ENCODE measurements at places on chromosomes 1 and 21.

GRCh38 chr1:202405928-202406327 is 57.4 kb downstream of the PPP1R12B start:
- DNase-seq: no peak

DNA sequence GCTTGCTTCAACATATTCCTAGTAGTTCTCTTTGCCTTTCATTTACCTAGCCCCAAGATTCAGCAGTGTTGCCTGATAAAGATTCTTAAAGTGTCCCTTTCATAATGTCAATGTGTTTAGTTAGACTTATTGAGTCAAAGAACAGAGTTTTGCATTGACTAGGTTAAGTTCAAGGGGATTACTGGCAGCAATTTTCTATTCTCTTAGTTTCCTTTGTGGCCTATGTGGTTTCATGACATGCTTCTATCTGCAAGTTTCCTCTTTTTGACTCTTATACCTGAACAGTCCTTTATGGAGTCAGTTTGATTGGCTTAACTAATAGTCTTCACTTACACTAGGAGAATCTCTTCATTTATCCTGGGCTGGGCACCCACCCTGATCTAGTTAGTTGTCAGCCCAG is 151.3 kb downstream of the ADGRL4 start:
- DNase-seq: peak; percentile 65

DNA sequence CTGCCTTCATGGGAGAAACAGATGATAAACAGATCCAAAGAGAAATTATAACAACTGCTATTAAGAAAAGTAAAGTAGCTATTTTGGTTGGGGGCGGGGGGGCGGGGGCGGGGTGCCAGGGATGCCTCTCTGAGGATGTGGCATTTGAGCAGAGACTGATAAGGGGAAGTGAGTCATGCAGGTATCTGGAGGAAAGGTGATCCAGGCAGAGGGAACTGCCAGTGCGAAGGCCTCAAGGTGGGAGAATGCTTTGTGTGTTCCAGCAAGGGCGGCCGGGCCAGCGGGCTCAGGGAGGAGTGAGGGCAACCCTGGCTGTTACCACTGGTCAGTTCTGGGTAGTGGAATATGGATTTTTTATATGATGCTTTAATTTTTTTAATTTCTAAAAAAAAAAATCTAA is 7.0 kb upstream of the TNFRSF1B start:
- no peak for DNase-seq

- DNase-seq: no peak
Observed at GRCh38 chr1:9688599-9688998, 37.1 kb downstream of the PIK3CD start.

- peak; percentile 81 for DNase-seq
Observed at GRCh38 chr21:39004634-39005501, 178.4 kb downstream of the PSMG1 start.

- DNase-seq: peak; percentile 63
Observed at GRCh38 chr1:170126696-170127095, 19.1 kb upstream of the NTMT2 start.

- DNase-seq: no peak
Observed at GRCh38 chr21:35258521-35258920, 209.4 kb upstream of the RUNX1 start.

GRCh38 chr1:202135221-202135721 is 9.3 kb downstream of the ARL8A start:
- DNase-seq: peak; percentile 50

DNA sequence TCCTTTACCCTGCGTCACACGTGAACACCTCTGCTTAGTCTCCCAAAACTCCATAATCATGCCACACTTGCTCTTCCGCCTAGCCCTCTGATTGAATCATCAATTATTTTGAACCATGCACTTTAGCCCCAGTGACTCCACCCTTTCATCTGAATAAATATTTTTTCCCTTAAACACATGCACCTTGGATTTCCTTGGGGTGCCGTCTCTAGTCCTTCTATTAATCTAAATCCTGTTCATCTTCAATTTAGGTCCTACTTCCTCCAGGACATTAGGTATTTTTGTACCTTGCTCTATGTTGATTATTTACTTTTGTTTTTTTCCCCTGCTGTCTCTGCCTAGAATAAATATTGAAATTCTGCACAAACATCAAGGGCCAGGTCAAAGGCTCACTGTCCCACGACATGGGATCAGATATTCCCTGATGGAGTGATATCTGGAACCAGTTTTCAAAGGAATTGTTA is 9.8 kb upstream of the CYP2J2 start:
- DNase-seq: no peak

- peak; percentile 68 for DNase-seq
Observed at GRCh38 chr1:162391790-162392563, 10.4 kb downstream of the C1orf226 start.

- no peak for DNase-seq
Observed at GRCh38 chr1:147542569-147542897, 1.2 kb downstream of the BCL9 start.

DNA sequence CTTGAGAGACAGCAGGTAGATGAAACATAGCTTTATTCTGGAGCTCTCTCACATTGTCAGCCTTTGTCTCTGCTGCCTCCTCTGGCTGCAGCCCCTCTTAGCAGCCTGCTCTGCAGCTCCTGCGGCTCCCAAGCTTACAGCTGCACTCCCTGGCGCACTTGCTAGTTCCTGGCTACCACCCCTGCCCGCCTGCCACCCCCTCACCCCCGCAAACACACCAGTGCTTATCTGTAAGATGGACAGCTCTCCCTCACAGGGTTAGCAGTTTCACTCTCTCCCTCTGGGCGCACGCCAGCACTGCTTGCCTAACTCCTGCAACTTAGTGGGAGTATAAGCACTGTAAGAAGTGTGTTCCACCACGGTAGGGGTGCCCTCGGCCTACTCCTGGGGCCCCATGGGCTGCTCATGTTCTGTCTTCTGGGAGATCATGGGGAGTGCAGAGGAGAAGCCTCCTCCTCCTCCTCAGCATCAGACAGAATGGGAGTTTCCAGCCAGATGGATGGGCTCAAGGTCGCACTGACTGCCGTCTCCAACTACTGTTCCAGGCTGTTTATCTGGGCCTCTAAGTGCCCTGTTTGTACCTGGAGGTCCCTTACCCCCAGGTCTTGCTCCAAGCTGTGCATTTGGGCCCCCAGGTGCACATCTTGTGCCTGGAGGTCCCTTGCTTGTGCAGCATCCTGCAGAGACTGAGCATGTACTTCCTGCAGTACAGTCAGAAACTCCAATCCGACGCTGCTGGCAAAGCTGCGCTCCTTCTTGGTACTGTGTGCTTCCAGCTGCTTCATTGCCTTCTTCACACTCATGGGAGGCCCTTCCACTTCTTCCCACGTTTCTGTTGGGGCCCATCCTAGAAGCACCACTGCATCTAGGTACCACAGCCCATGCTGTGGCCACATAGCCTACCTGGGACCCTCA is 1388.1 kb downstream of the AMY1C start:
- DNase-seq: no peak

GRCh38 chr1:18353528-18353927 is 127.2 kb upstream of the KLHDC7A start:
- DNase-seq: no peak

DNA sequence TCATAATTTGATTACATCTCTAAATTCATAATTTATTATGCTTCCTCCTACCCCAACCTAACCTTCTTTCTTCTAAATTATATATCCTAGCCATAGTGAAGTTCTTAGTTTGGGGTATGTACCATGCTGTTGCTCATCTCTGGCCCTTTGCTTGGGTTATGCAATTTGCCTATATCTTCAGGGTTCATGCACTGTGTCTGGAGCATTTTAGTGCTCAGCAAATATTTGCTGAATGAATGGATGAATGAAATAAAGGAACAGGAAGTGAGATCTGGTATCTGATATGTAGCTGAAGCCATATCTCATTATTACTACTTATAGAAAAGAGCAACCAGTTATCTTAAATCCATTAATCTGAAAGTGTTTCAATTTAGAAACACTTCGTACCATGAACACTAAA is 137.6 kb downstream of the GPATCH2 start:
- peak; percentile 22 for DNase-seq

DNA sequence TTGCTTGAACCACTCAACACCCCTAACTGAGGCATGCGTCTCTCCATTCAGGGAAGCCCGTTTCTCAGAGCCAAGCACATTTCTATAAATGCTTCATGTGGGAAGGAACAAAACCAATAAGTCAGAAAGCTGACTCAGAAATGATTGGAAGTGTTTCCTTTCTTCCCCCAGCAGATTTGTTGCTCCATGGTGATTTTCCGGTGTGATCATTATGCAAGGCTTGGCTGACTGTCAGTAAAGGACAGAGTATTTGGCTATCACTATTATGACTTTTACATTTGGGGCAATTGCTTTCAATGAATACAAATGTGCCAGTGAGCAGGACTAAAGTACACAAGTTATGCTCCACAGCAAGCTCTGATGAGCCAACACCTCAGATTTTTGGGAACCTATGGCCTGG is 53.3 kb upstream of the ZC3H11B start:
- DNase-seq: no peak

GRCh38 chr1:43460988-43461693 is 7.4 kb upstream of the HYI start:
- peak; percentile 50 for DNase-seq

DNA sequence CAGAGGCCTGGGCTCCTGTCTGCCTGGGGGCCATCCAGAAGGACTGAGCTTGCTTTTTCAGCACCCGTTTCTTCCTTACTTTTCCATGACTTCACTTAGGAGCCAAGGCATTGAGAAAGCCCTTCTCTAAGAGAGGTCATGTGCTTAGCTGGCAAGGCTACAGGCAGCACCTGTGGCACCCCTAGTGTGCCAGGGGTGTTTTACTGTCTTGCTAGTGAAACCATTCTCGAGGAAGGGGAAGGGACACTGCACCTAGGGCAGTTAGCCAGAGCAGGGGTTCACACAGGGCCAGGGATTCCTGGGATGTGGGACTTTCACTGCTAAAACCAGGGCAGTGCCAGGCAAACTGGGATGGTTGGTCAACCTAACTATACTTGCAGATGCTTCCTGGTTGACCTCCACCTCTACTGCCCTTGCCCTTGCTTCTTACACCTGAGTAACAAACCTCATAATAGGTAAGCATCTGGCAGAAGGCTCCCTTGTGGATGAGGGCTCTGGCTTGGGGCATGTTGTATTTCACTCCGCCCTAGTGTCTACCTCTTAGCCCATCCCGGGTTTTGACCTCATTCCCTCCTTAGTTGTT is 69.2 kb downstream of the NOS1AP start:
- DNase-seq: no peak

DNA sequence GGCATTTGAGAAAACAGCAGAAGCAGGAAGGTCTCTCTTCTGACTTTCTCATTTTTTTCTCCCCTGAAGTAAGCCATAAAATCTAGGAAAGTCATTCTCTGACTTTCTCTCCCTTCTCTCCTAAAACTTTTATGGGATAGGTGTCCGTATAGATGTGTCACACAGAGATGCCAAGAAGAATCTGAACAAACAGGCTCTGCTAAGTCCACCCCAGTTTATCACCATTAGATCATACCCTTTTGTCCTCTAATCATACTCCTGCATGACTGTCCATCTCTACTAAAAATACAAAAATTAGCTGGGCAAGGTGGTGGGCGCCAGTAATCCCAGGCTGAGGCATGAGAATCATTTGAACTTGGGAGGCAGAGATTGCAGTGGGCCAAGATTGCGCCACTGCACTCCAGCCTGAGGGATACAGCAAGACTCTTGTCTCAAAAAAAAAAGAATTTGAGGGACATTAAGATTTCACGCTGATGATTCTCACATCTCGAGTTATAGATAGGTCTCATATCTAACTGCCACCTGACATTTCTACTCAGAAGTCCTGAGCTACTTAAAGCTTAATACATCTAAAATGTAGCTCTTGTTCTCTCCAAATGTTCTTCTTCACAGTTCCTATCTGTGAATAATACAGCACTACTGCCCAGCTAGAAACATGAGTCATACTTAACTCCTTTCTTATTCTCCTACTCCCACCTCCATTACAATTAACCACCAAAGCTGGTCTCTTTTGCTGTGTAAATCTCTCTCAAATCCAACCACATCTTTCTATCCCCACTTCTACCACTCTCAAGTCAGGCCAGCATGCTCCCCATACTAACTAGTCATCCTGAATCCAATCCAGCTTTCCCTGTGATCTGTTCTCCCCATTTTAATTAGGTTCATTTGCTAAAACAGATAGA is 47.7 kb downstream of the ZNF644 start:
- DNase-seq: peak; percentile 37

Data from MV-4-11 (cell line).